ENCODE measurements at places on chromosomes 1 and 21. TPM values are rescaled to one million over a fixed set of nuclear protein-coding genes. Genes with fewer than 3 reads are reported as not detected.

Gene RGS21
- total RNA-seq, result not detected

Gene SYTL1
- total RNA-seq, result 42.3 TPM

Gene LRRC3
- 2.6 TPM for total RNA-seq

Gene PDZK1
- 0.14 TPM for total RNA-seq

Gene DCST1
- total RNA-seq, result not detected

Data from foreskin keratinocyte (primary cell).